Stimulated activated CD4-positive, alpha-beta T cell treated with anti-CD3 and anti-CD28 coated beads, Interleukin-1b, Interleukin-23, amount 100 ng/mL, for 1 hour (primary cell): ENCODE measurements at places on chromosomes 4 and X.

DNA sequence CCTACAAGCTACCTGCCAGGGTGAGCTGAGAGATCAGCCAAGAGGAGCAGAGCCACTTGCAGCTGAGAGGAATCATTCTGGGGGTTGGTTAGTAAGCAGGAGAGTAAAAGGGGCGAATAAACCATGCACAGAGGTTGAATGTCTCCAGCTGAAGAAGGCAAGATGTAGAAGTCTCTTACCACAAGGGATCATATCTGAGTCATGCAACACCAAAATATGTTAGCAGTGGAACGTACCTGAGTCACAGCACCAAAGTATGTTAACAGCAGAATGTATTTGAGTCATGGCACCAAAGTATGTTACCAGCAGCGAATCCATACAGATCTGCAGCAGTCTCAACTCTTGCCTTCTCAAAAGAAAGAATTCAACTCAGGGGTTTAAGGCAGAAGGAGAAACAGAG, 29.9 kb downstream of the C4orf51 start:
- DNase-seq: no peak

GRCh38 chr4:149719806-149720205, 95.8 kb downstream of the IQCM start:
- DNase-seq: no peak

- no peak for DNase-seq
These were observed 116.2 kb upstream of the DCLK2 start for GRCh38 chr4:149961876-149962597.

DNA sequence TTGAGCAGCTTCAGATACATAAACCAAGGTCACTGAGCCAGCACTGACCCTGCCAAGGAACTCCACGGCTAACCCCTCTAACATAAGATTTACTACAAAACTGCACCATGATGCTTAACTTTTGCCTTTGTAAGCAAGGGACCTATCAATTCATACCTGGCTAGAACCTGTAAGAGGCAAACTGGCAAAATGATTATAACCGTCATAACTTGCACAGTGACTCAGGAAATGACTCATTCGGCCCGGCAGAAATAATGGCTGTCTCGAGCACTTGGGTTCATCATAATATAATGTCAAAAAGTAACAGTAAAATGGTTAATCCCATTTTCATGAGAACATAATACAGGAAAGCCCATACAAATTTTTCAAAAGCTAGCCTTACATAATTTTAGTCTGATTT, 17.2 kb downstream of the RASGEF1B start:
- no peak for DNase-seq

DNA sequence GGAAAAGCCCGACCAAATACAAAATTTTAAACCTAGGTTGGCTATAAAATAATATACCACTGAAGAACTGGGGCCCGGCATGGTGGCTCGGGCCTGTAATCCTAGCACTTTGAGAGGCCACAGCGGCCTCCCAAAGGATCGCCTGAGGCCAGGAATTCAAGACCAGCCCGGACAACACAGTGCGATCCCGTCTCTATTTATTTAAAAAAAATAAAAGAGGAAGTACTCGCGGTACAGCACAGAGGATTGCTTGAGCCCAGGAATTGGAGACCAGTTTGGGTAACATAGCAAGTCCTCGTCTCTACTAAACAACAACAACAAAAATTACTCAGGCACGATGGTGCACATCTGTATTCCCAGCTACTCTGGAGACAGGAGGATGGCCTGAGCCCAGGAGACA, 44.8 kb upstream of the CDKN2AIP start:
- DNase-seq: no peak

GRCh38 chrX:69543572-69543971, 39.4 kb downstream of the NALF2 start:
- DNase-seq: no peak

DNA sequence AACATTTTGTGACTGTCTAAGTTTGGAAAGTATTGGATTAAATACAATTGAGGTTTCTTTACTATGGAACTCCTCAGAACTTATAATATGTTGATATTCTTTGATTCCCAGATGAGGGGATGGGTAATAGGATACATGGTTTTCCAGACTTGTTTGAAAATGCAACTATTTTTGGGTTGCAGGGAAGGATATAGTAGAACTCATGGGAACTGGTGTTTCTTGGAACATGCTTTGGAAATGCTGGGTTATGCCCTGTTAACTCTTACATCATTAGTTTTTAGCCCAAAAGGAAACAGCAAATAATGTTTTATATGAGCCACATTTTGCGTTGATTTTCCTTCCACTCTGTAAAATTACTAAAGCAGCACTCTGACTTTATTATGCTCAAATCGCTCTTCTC, 41.9 kb downstream of the HPF1 start:
- DNase-seq: no peak

DNA sequence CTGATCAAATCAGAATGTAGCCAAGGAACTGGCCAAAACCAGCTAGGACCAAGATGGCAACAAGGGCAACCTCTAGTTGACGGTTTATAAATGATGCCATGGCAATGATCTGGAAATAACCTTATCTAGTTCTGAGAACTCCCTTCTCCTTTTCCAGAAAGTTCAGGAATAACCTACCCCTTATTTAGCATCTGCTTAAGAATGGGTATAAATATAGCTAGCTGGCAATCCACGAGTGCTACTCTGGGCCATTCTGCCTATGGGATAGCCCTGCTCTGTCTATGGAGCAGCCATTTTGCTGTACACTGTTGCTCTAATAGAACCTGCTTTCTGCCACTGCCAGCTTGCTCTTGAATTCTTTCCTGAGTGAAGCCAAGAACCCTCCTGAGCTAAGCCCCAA, 184.4 kb upstream of the TBC1D9 start:
- DNase-seq: no peak

GRCh38 chr4:92952426-92952825, 648.7 kb downstream of the GRID2 start:
- no peak for DNase-seq

GRCh38 chr4:12487000-12487399, 997.1 kb downstream of the RAB28 start:
- DNase-seq: no peak

DNA sequence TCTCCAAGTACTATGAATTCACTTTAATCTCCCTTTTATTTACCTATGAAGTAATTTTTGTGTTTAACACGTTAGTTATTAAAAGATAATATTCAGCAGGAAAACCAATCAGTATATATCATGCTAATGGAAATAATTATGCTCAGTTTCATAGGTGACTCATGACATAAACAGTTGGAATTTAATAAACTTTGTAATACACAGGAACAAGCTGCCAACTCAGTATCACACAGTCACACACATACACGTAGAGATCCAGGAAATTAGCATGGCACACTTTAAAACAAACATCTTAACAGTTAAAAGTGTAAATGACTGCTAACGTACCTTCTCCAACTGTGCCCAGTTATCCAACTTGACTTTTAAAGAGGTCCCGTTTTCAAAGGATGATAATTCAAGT, 2.3 kb downstream of the SPATA4 start:
- DNase-seq: no peak

- no peak for DNase-seq
These were observed 7.3 kb downstream of the VEGFD start for GRCh38 chrX:15376956-15377355.

DNA sequence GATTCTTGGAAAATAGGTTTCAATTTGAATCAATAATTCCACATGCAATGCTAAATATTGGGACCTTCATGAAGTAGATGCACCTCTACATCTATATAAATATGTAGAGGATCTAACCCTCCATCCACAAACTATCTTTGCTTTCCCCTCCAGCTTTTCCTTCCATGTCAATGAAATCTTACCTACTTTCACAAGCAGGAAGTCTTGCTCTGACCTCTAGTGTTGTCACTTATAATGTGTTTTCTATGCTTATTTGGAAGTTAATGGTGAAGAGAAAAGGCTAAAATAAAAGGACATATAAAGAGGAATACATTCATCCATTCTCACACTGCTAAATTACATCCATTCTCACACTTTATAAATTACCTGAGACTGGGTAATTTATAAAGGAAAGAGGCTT, 472.7 kb upstream of the DIAPH2 start:
- DNase-seq: no peak

DNA sequence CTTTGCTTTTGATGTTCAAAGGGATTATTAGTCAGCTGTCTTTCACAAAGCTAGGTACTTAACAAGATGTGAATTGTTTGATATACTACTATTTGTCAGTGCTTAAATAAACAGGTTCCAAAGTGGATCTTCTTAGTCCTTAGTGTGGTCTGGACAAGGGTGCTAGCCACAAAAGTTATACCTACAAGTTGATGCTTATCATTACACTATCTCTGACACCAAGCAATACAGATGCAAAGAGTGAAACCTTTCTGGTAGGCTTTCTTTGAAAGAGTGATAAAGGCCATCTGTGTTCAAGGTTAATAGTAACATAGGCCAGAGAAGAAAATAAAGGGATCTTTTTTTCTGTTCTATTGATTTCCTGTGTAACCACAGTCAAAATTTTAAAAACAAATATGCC, 12.2 kb upstream of the RBPJ start:
- no peak for DNase-seq

DNA sequence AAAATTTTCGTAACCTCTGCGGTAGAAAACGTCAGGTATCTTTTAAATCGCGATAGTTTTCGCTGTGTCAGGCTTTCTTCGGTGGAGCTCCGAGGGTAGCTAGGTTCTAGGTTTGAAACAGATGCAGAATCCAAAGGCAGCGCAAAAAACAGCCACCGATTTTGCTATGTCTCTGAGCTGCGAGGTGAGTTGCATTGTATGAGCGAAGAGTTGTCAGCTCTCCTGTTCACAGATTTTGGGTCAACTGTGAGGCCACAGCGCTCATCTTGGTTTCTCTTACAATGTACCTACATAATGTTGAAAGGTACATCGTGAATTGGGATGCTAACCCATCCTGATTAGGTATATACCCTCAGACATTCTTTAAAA, 486 bp downstream of the CLCN3 start:
- DNase-seq: no peak

- no peak for DNase-seq
These were observed 111.4 kb downstream of the VSIG4 start for GRCh38 chrX:65928522-65928921.

DNA sequence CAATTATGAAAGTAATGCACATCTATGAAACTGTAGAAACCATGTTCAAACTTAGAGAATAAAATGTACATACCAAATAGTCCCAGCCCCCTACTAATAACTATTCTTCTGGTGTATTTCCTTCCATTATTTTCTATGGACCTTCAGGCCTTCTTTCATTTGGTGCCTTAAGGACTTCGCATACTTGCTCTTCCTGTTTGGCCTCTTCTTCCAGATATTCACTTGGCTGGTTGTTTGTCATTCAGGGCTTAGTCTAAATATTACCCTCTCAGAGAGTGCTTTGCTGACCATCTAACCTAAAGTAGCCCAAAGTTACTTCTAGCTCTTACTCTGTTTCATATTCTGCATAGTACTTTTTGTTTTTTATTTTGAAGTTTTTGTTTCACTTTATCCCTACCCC, 70.3 kb upstream of the ARMCX2 start:
- DNase-seq: no peak

DNA sequence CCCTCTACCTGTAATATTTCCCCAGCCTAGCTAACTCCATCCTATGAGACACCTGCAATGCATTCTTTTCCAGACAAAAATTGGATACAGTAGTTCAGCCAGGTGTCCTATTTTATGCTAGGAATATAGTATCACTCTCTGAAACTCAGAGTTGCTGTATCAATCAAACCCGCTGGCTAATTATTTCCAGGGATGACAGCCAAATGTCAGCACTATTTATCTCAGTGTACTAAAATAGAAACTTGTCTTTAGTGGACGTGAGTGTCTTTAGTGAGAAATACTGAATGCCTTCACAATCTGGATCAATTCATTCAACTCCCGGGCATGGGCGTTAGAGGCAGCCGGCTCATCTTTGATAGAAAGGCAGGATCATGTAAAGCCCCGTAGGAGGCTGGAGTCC, 196.2 kb downstream of the RBM46 start:
- no peak for DNase-seq

DNA sequence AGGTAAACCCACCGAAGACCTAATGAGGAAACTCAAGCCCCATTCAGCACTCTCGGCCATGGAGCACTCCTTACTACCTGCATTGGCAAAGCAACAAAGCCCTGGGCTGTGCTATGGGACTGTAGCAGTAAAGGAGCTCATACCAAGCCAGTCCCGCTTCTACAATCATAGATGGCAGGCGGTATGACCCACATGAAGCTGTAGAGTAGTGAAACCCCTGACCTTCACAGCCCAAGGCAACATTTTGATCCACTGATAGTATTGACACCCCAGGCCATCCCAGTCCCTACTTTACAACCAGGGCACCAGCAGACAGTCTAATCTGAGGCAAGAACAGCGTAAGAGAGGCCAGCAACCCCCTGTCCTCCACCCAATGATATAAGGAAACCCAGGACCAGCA, 25.2 kb downstream of the CENPC start:
- no peak for DNase-seq

GRCh38 chrX:134634691-134635090, 23.6 kb downstream of the PLAC1 start:
- no peak for DNase-seq

DNA sequence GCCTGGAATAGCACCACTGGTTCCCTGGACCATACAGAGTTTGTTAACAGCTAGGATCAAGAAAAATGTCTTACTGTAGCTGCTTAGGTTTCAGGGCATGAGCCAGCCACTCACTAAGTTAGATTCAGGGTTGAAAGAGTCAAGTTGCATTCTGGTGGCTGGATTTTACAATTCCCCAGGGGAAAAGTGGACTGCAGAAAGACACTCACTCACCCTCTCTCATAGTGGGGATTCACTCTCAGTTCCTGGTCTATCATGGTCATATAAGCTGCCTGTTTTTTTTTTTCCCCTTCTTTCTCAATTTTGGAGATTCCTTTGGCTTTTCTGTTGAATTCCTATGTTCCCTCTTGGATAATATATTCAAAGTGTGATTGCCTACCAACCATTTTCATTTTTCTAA, 744.2 kb upstream of the GRIA3 start:
- no peak for DNase-seq

- no peak for DNase-seq
These were observed 2.7 kb upstream of the RTL3 start for GRCh38 chrX:78661836-78662235.

DNA sequence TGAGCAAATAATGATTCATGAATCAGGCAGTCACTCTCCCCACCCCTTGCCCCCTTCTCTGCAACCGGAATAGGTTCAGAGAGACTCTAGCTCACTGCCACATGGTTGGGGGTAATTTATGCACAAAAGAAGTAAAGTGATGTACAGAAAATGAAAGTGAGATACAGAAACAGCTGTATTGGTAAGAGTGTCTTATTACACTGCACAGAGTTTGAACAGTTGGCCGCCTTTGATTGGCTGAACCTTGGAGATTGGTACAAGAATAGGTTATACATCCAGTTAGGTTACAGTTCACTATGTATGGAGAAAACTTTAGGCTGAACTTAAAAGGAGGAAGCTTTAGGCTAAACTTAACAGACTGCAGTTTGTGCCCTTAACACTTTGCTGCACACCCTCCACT, 34.6 kb upstream of the DIAPH2 start:
- DNase-seq: no peak

- DNase-seq: no peak
These were observed 147.6 kb upstream of the MSX1 start for GRCh38 chr4:4711902-4712301.

- no peak for DNase-seq
These were observed 63.6 kb upstream of the ARHGAP24 start for GRCh38 chr4:85411386-85411785.

GRCh38 chr4:54484383-54484782, 173.4 kb upstream of the KIT start:
- no peak for DNase-seq
